Stimulated activated CD8-positive, alpha-beta memory T cell treated with anti-CD3 and anti-CD28 coated beads, Interleukin-7, amount 100 ng/mL, for 4 hours (primary cell): ENCODE measurements at places on chromosomes 11 and 22.

DNA sequence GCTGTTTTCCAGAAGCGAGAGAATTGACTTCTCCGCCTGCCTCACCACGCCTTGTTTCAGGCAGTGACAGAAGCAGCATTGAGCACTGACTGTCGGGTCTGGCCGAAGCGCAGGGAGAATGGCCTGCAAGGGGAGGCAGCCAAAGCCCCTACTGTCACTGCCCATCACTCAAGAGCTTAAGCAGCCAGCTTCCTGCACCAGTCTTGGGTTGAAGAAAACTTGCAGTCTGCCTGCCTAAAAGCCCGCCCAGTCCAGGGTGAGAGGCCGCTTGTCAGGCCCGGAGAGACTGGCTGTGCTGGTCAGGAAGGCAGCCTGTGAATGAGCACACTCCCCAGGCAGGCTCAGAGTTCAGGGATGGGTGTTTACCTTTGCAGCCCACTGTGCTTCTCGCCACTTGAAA, 108.3 kb downstream of the PKNOX2 start:
- DNase-seq: no peak

DNA sequence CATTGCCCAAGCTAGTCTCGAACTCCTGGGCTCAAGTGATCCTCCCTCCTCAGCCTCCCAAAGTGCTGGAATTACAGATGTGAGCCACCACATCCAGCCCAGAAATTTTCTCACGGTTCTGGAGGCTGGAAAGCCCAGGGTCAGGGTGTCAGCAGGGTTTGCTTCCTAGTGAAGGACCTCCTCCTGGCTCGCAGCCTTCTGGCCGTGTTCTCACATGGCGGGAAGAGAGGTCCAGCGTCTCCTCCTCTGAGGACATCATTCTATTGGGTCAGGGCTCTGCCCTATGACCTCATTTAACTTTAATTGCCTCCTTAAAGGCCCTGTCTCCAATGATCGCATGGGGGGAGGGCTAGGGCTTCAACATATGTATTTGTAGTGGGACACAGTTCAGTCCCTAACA, 38.1 kb downstream of the SDHAF2 start:
- no peak for DNase-seq

- no peak for DNase-seq
Measured at GRCh38 chr22:20588843-20589581, 81.6 kb downstream of the MED15 start.

GRCh38 chr11:17939542-17939941, 73.3 kb downstream of the SERGEF start:
- no peak for DNase-seq

DNA sequence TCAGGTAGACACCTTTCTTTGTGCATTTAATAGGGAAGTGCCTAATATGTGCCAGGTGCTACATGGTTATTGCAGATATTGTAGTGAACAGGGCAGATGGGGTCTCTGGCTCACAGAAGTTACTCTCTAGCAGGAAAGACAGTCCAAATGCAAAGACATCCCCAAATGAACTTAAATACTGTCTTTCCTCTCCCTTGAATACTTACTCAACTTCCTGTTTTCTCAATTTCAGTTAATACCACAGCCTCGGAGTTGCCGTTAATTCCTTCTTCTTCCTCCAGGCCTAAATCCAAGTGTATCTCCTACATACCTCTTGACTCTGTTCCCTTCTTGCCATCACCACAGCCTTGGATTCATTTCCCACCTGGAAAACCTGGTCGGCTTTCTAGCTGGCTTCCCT, 134.3 kb upstream of the SESN3 start:
- no peak for DNase-seq

DNA sequence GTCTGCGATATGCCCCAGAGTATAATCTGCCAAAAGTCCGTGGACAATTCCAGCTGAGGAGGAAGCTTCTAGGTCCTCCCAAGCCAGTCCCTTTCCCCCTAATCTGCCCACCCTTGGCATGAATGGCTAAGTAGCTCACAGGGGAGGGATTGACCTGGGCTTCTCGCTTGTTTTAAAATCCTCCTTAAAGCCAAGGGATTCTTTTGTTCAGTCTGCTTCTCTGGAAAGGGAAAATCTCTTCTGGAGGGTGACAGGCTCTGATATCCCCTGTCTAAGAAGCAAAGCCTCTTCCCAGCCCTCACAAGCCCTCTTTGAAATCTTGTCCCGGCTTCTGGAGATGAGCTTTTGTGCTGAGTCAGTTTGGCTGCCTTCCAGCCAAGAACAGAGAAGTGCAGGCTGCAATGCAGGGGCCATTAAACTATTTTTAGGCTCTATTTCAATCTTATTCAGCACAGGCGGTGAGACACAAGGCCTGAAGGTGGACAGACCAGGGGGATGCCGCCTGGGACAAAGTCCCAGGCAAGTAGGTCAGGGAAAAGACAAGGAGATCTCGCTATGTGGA, 23.9 kb downstream of the NEFH start:
- no peak for DNase-seq
